ENCODE measurements at places on chromosomes 4 and X.
A peak's percentile ranks its signal among the peaks of the same experiment; 100 is the strongest.

- no peak for DNase-seq
Observed at GRCh38 chr4:7179158-7179557, 13.2 kb upstream of the SORCS2 start.

- DNase-seq, result no peak
Observed at GRCh38 chr4:158933236-158933635, 164.4 kb downstream of the FNIP2 start.

DNA sequence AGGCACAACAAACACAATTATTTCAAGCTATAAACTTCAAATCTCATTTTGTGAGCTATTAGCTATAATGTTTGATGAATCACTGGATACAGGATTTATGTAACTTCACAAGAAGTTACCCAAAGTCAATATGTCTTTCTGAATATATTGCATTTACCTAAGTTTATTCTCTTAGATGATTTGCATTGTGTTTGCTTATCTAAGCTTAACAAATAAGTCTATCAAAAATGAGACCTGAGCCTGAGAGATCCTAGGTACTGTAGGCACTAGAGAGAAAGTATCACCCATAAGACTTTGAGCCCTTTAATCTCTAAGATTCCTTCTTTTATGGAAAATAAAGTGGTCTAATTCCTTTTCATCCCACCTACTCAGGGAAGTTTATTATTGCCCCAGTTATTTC, 178.2 kb downstream of the NAF1 start:
- no peak for DNase-seq

- peak; percentile 23 for DNase-seq
Observed at GRCh38 chrX:65837875-65838549, 170.6 kb downstream of the MSN start.

DNA sequence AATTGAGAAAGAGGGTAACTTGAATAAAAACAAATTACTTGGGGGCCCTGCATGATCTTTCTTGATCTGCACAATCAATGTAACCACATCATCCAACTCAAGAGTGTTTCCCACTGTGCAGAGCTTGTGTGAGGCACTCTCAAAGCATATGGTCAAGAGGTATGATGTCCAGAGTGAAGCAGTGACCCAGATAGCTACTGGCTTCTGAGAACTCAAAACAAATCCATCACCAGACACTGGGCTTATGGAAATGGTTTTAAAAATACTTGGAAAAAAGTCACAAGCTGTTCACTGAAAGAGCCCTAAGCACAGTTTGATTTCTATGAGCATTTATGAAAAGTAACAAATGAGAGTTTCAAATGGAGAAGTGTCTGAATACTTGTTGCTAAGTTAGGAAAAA, 361.0 kb downstream of the GRXCR1 start:
- DNase-seq, result no peak

Data from hematopoietic multipotent progenitor cell treated with erythropoietin and hydrocortisone succinate and interleukin-3 and kit ligand, for 4 days (in vitro differentiated cells).